ENCODE measurements at places on chromosomes 1 and 21. TPM values are rescaled to one million over a fixed set of nuclear protein-coding genes. Genes with fewer than 3 reads are reported as not detected.
A peak's percentile ranks its signal among the peaks of the same experiment; 100 is the strongest.

The PDZK1IP1 gene
- 13.0 TPM for total RNA-seq

The NFYC gene
- 54.2 TPM for total RNA-seq

The E2F2 gene
- not detected for total RNA-seq

DNA sequence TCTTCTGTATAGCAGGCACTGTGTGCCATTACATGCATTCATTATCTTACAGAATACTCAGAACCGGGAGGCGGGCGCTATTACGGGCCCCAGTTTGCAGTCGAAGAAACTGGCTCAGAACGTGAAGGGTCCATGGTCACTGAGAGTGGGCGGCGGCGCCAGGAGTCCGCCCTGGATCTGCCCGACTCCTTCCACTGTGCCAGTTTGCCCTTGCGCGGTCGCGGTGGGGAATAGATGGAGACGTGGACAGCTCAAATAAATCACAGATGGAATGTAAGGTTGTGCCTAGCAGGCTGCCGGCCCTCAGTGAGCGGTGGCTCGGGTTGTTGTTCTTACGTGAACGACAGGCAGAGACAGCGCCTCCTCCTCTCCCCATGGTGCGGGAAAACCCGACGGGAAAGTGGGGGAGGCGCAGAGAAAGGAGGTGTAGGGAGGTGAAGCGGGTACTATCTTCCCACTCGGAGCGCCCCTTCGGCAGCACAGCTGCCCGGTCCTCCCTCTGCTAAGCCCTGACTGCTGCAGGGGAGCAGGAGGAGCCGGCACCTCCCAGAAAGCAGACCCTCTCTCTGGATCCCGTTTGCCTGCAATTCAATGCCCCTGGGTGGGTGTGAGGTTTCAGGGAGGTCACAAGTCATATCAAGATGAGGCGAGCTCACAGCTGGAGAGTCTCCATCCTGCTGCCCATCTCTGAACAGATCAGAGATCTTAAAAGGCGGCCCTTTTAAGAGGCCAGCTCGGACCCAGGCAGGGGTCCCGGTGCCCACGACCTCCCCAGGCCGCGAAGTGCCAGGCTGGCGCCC, 1.1 kb downstream of the COL9A2 start:
- ATAC-seq, result peak; percentile 7

DNA sequence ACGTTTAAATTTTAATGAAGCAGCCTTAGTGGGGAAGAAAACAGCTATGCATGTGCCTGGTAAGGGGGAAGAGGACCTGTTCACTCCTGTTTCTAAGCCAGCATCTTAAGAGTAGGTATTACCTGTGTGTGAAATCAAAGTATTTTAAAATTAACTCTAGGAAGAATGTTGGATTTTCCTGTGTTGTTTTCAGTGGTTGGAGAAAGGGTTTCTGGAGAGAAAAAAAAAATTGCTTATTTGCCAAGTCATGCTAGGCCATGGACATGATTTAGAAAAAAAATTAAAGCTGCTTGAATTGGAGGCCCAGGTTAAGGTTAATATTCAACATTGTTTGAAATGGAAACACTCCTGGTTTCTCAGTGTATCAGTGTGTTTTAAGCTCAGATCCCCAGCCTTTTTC, 42.9 kb upstream of the DNAJC6 start:
- ATAC-seq, result no peak

DNA sequence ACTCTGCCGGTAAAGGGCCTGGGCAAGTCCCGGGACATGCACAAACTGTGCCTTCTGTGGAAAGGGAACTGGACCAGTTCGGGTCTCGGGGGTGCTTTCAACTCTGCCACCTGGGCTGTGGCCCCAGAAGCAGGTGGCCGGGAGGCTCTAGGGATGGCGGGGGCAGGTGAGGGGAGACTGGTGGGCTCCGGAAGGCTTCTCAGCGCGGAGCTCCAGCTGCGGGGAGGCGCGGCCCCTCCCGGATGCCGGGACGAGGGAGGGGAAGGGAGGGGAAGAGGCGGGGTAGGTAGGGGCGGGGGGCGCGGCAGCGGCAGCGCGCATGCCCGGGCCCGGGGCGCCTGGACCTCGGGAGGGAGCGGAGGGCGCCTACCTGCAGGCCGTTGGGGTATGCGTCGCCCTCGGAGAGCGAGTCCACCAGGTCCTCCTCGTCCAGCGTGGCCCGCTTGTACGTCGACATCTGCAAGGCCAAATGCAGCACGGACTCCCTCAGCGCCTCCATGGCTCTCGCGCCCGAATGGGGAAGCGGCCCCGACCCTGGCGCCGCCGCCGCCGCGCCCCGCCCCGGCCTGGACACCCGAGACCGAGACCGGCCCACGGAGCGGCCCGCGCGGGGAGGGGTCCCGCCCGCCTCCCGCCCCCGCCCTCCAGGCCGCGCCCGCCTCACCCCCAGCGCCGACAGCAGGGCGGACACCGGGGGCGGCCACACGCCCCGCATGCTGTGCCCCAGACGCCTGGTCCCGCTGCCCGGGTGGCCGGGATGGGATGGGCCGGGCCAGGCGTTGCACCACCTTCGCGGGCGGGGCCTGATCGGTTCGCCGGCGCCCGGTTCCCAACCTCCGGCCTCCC, at the start of gene ECE1:
TSS of gene ECE1 (minus strand) at position 764 of the 846 bp plus-strand sequence. CDS start at position 715, 49 bp downstream.
- ATAC-seq, result peak; percentile 81

DNA sequence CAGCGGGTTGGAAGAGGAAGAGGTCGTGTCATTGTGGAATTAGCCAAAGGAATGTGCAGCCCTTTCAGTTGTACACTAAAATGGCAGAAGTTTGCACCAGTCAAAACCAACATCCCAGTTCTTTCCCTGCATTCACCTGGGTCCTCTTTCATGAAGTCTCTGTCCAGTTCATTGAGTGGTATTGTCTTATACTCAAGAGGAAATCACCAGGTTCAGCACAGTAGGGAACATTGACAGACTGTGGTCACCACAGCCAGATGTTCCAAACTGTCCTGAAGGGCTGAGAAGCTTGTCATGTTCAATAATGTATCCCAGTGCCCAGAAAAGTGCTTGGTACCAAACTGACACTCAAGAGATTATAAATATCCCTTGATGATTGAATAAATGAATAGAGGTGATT, 131.6 kb downstream of the GLUL start:
- no peak for ATAC-seq
